ENCODE measurements at places on chromosomes 13 and 19. TPM values are rescaled to one million over a fixed set of nuclear protein-coding genes. Genes with fewer than 3 reads are reported as not detected.

TNFSF11 gene
- total RNA-seq, result under 0.01 TPM

LHFPL6 gene
- total RNA-seq, result 34.0 TPM

CYP2F1 gene
- total RNA-seq, result not detected

SIGLEC9 gene
- total RNA-seq, result not detected

UBE2L5 gene
- total RNA-seq, result not detected

SPART gene
- 88.0 TPM for total RNA-seq

All from bronchial smooth muscle cell (primary cell).